Activated gamma-delta T cell treated with Interleukin-2 at 50 U/mL for 16 hours (primary cell): ENCODE measurements at places on chromosomes 1 and 21.

DNA sequence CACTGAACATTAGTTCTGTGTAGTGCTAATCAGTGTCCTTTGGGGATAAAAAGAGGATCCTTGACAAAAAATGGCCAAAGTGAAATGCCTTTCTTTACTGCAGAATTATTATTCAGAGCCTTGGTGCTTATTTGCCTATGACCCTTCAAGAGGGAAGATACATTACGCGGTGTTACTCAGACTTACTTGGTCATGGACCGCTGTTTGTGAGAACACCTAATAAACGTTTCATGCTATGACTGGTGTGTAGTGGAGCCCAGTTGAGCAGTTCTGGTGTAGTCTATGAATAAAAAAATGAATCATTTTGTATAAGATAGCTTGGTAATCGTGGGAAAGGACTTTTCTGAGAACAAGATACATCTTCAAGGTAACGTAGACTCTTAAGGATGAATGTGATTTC is 8.3 kb downstream of the NFYC start:
- DNase-seq, result no peak

DNA sequence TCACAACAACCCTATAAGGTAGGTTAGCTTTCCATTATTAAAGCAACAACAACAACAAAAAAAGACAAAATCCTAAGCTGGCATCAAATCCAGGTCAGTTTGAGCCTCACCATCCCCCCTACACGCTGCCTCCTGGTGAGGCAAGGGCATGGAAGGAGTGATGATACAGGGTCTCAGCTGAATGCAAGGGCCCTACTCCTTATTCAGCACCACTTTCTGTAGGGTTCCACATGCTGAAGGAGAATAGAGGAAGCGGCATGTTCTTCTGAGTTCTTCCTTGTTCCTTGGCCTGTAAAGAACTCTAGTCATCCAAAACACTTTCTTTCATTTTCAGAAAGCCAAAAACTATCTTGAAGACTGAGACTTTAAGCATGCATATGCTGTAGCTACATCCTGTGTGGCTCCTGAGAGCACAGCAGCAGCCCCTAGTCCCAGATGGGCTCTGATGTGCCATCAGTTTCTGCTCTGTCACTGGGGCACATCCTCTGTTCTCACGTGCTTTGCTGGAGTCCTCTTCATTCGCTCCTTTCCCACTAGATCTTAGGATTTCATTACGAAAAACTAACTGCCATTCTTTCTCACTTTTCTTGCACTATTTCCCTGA is 6.2 kb downstream of the ILDR2 start:
- no peak for DNase-seq

- no peak for DNase-seq
Measured at GRCh38 chr1:210711825-210712612, 383.3 kb downstream of the HHAT start.

- no peak for DNase-seq
Measured at GRCh38 chr1:73623946-73624345, 574.0 kb downstream of the LRRIQ3 start.

DNA sequence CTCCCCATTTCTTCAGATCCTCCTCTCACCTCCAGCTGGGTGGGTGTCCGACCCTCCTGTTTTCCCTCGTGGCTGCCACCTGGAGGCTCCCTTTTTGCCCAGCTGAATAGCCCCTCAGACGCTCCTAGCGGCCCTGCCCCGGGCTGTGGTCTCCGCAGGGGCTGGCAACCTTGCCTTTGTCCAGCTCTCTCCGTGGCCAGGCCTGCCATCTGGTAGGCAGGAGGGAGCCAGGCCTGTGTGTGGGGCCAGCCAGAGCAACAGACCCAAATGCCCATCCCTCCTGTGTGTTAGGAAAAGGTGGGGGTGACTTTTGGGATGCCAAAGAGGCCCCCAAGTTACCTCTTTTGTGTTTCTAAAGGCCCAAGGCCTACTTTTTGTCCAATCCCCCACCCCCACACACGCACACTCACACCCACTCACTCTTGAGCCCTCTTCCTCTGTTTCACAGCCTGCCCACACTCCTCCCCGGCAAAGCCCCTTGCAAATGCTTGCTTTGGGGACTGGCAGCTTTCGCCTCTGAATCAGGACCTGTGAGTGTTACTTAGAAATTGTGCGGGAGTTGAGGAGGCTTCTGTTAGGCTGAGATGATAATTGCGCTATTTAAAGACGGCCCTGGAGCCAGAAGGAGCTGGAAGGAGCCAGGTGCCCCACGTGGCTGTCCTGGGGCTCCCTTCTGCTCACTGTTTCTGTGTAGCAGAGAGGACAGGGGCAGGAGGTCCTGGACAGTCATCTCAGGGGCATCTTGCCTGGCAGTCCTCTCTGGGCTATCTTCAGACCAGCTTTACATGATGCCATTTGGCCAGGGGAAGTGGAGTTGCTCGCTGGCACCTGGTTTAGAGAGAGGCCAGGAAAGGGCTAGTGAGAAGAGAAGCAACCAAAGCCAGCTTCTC is 9.1 kb downstream of the PPFIA4 start:
- DNase-seq, result no peak

DNA sequence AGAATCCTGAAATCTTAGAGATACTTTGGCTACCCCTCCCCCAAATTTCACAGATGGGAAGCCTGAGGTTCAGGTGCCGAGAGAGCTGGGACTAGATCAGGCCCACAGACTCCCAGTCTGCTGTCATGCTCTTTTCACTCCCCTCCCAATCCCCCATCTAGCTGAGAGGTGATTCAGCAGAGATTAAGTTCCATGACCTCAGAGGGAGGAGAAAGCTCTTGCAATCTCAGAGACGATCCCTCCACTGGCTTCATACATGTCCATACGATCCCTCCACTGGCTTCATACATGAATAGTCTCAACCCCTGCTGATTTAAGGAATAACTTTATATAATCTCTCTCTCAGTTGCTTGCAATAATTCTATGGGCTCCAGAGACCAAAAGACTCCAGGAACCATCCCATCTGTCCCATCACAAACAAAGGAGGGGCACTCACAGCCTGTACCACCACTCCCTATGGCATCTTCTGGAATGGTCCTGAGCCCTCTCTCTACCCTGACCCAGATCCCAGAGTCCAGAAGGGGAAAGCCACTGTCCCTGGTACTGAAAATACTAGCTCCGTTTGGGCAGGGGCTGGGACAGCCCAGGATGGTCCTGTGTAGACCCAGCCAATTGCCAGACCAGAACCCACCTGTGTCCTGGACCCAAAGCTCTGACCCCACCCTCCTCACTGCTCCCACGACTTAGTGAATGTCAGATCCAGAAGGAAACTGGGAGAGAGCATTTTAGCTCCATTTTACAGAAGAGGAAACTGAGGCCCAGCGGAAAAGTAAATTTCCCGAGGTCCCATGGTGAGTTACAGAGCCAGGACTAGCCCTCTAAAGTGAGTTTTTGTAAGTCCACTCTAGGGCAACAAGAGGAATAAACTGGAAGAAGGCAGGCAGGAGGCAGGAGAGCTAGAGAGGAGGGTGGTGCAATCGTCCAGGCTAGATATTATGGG is 27.1 kb downstream of the RIMS3 start:
- DNase-seq, result no peak

GRCh38 chr1:241276391-241276790 is 80.6 kb downstream of the RGS7 start:
- no peak for DNase-seq

DNA sequence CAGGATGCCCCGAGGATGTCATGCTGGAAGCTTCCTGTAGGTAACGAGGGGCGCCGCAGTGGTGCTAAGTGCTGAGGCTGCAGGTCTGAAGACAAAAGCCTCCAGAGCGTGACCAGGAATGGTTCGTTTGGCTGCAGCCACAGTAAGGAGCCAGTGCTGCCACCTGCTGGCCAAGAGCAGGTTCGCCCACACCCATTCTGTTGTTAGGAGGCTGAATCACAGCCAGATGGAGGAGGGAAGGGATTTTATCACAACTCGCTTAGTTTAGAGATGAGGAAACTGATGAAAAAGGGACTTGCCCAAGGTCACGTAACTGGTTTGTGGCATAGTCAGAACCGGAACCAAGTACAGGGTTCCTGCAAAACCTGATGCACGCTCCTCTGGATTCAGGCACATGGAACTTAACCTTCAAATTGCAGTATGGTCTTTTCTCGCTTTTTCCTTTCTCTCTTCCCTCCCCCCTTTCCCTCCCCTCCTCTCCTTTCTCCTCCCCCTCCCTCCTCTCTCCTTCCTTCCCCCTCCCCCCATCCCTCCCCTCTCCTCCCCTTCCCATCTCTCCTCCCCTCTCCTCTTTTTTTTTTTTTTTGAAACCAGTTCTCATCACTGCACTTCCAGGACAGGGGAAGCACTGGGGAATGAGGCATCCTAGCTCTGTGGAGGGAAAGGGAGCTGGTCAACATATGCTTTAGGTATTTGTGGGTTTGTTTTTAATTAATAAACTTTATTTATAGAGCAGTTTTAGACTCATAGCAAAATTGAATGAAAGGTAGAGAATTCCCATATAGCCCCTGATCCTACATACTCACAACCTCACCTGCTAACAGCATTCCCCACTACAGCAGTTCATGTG is 81.8 kb downstream of the MPZL1 start:
- peak; percentile 84 for DNase-seq

DNA sequence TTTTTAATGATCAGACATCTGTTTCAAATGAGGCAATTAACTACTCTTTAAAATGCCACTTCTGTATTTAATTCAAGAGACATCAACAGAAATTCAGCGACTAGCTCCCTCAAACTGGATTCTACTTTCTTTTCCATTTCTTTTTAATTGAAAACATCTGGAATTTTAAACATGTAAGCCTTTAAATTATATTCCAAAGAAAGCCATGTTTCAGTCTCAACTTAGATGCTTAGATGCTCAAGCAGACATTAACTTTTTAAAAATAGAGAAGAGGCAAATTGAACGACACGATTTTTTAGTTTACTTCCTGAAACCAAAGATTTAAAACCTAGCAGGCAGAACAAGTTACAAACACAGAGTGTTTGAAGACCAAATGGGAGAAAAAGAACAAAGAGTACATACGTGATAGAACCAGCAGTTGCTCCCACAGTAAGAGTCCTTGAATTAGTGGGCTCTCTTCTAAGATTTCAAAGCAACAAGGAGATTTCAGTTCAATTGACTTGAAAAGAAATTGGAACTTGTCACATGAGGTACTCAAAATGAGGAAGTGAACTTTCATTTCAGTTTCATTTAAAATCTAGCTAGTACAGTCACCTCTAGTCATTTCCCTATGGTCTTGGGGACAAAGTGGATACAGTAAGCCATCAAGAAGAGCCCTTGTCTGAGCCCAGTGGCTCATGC is at the start of gene CTSS:
CTSS (minus strand) TSS at position 483 of the 681 bp plus-strand sequence. CDS start 1,015 bp downstream, outside the sequence.
- no peak for DNase-seq

DNA sequence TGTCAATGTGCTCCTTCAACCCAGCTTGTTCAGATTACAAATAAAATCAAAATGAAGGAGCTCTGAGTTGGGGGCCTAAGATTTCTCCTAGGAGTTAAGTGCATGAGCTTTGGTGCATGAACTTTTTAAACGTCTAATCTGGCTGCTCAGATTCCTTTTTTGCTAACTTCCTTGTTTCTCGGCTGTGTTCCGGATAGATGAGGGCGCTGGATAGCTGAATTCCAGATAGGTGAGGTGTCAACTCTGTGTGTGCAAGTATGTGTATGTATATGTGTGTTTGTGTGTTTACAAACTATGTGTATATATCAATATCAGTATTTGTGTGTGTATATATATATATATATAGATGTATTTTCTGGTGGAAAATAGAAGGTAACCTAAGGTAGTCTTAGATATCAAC is 37.5 kb upstream of the RCAN3 start:
- no peak for DNase-seq

- no peak for DNase-seq
Measured at GRCh38 chr1:109784551-109785252, 21.0 kb upstream of the EPS8L3 start.

- no peak for DNase-seq
Measured at GRCh38 chr1:178875936-178876335, 5.1 kb upstream of the ANGPTL1 start.

- no peak for DNase-seq
Measured at GRCh38 chr1:100390531-100390930, 38.2 kb downstream of the CDC14A start.

DNA sequence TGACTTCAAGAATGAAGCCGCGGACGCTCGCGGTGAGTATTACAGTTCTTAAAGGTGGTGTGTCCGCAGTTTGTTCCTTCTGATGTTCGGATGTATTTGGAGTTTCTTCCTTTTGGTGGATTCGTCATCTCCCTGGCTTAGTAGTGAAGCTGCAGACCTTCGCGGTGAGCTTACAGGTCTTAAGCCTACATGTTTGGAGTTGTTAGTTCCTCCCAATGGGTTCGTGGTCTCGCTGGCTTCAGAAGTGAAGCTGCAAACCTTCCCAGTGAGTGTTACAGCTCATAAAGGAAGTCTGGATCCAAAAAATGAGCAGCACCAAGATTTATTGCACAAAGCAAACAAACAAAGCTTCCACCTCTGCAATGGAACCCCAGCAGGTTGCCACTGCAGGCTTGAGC is 14.7 kb downstream of the LDLRAD1 start:
- DNase-seq, result no peak

DNA sequence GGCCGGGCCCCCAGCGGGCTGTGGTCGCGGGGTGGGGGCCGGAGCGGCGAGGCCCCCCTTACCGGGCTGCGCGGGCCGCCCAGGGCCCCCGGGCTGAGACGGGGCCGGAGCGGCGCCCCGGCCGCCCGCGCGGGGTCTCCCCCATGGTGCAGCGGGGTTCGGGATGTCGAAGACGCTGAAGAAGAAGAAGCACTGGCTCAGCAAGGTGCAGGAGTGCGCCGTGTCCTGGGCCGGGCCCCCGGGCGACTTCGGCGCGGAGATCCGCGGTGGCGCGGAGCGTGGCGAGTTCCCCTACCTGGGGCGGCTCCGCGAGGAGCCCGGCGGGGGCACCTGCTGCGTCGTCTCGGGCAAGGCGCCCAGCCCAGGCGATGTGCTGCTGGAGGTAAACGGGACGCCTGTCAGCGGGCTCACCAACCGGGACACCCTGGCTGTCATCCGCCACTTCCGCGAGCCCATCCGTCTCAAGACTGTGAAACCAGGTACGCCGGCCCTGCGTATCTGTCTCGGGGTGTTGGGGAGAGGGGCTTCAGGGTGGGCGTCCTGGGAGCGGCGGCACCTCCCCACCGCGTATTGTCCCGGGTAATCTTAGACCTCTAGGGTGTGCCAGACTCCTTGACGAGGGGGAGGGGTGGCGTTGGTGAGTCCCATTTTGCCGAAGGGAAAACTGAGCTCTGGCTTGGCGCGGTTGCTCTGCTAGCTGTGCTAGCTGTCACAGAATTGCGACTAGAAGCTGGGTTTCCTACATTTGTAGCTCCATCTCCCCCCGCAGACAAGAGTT is 745 bp downstream of the MAGI3 start:
- DNase-seq, result peak; percentile 33

DNA sequence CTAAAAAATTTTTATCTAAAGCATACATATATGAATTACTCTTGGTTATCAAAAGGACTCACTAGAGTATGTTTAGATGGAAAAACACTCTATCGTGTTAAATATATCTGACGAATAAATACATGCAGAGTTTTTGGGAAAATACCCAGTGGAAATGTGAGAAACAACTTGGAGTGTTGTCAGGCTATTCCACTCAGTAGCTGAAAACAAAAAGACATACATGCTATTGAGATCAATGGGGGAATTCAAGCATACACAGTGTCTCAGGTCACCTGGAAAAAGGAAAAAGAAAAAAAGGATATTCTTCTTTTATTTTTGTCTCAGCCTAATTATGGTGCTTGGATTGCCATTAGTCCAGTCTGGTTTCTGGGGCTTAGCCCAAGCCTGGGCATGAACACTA is 247.0 kb upstream of the LYPLAL1 start:
- no peak for DNase-seq
